GF-D8 (cell line): ENCODE measurements at places on chromosomes 13 and 19.

- no peak for DNase-seq
These were observed 421.0 kb upstream of the KLF12 start for GRCh38 chr13:74555276-74555625.

GRCh38 chr19:13840305-13841085, 36.4 kb upstream of the NANOS3 start:
- peak; percentile 25 for DNase-seq

- no peak for DNase-seq
These were observed 1775.8 kb upstream of the MIR17HG start for GRCh38 chr13:89571676-89572075.

DNA sequence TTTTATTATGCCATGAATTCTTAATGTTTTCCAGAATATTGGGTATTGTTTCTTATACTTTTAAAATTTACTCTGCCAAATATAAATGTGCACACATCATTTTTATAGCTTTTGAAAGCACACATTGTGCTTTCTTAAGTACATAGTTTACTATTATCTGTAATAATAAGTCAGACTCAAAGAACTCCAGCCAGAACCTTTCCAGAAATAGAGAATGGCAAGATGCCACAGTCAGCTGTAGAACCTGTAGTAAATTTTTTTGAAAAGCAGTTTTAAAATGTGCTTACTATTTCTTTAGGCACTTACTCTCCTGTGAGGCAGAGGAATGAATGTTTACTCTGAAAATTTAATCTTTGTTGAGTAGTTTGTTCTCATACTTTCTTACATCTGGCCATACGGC, 1287.1 kb downstream of the PCDH9 start:
- no peak for DNase-seq

DNA sequence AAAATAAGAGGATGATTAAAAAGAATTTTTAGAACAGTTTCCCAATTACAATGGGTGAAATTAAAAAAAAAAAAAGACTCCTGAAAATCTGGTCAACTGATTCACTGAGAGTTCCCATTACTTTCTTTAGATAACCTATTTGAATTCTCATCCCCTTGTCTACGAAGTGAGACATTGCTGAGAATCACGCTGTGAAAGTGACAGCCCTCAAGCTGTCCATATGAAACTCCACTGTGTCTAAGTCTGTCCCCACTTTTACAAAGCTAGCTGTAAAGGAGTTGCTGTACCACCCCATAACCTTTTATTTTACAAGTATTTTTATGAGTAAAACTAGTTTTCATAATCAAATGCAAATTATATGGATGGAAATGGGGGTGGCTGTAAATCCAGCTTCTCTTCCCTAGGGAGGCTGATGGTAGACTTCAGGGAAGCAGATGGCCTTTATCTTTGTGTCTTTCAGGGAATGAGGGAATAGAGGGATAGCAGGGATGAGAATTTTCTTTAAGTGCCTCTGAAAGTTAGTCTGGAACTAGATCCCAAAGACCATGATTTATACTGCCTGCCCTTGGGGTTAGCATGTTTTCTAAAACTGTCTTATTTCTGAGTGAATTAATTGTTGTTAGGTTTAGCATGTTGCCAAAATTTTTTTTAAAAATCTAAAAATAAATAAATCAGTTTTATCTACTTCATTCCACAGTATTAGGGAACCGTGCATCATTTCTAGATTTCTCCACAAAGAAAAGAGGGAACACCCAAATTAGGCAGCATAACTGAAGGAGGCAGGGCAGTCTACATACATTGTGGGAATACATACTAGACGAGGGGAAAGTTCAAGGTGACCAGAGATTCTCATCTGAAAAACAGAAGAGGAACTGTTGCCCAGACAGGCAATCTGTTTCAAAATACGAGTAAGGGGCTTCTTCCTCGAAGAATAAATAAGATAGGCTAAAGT, 1219.1 kb downstream of the UQCRFS1 start:
- no peak for DNase-seq

DNA sequence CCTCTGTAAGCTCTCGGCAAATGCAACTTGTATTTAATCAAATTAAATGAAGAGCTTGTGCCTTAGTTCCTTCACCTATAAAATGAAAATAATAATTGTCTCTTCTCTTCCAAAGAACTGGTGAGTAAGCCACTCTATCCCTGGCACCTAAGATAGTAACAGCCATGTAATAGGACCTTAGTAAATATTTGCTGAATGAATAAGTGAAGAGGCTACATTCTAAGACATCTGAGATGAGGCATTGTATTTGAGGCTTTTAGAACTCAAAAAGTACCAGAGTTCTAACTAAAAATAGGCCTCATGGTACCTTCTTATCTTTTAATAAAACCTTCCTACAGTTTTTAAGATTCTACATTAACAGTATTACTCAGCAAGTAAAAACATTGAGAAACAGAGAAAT, 17.3 kb upstream of the DCLK1 start:
- no peak for DNase-seq

GRCh38 chr19:1475751-1476437, 3.1 kb downstream of the C19orf25 start:
- DNase-seq, result no peak

GRCh38 chr13:97975280-97975847, 21.9 kb downstream of the IPO5 start:
- no peak for DNase-seq

DNA sequence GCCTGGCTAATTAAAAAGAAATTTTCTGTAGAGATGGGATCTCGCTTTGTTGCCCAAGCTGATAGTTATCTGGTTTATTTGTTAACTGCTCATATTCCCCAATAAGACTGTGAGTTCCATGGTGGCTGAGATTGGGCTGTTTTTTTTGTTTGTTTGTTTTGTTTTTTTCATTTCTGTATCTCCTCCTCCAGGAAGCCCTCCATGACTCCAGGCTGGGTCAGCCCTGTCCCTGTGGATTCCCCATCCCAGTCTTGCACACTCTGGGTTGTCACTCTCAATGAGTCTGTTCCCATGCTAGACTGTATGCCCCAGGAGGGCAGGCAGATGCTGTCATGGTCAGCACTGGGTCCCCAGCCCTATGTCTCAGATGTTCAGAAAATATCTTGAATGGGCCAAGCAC, 2.9 kb downstream of the EML2 start:
- no peak for DNase-seq

DNA sequence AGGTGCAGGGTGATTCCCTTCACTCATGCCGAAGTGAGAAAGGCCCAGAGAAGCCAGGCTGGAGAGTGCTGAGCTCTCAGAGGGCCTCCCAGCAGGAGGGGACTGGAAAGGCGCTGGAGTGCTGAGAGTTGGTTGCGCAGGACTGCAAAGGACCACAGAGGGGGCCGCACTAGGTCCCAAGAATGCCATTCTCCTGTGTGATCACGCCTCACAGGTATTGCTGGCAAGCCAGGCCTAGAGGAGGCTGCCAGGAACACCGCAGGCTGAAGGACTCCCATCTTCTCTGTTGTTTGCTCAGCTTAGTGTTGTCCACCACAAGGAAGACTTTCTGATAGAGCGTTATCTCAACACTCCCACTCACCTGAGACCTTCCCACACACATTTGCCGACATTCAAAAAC, 165.0 kb downstream of the FGF14 start:
- no peak for DNase-seq

DNA sequence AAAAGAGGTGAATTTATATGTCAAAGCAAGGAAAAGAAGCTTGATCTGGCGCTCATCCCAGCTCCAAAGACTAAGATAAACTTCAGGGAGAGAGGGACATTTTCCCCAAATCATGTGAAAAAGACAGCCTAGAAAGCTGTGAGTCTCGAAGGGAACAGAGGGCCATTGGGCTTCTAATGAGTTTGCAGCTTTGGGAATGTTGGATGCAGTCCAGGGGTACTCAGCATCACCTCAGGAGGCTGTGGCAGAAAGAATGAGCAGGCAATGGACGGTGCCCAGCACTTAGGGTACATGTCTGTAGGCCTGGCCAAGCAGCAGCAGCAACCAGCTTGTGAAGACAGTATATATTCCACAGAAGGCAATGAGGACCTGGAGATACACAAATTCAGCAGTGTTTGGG, 25.7 kb upstream of the WASF3 start:
- DNase-seq, result no peak

- DNase-seq, result no peak
These were observed 22.5 kb downstream of the C13orf46 start for GRCh38 chr13:113951246-113951999.

DNA sequence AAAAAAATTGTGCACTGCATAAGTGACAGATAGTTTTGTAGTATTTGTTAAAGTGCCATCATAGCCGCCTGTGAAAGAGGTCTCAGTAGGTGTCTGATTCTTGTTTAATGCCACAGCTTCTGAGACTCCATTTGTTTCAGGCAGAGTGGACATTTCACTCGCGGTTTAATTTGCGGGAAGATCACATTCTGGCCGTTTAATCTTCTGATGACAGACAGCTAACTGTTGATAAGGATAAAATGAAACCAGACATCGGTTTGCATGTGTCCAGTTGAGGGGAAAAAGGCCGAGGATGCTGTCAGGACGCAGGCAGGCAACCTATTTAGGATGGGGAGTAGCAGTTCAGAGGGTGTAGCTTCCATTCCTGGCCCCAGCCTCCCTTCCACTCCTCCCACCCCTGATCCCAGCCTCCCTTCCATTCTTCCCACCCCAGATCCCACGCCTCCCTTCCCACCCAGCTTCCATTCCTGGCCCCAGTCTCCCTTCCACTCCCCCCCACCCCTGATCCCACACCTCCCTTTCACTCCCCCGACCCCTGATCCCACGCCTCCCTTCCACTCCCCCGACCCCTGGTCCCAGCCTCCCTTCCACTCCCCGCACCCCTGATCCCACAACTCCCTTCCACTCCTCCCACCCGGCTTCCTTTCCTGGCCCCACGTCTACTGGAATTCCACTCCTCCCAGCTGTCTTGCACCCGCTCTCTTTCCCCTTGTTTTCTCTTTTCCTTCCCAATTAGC, 23.8 kb downstream of the ATP11A start:
- DNase-seq, result no peak

DNA sequence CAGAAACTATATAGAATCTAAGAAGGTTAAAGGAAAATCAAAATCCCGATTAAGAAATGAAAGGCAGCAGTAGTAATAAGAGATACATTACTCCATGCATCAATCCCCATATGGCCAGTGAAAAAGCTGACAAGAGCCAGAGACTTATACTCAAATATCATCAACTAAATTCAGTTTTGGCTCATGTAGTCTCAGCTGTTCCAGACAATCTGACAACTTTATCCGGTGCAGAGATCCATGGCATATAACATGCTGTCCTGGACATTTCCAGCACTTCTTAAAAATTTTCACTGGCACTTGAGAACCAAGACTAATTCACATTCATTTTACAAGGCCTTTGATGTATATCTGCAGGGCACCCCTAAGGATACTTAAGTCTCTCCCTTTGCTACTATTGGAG, 255.7 kb upstream of the KLHL1 start:
- no peak for DNase-seq

GRCh38 chr19:38031423-38031770, 124.4 kb downstream of the SIPA1L3 start:
- no peak for DNase-seq

GRCh38 chr13:46116653-46117502, 12.0 kb upstream of the CPB2 start:
- no peak for DNase-seq

GRCh38 chr13:76329866-76330580, 556.2 kb downstream of the KCTD12 start:
- DNase-seq, result no peak

DNA sequence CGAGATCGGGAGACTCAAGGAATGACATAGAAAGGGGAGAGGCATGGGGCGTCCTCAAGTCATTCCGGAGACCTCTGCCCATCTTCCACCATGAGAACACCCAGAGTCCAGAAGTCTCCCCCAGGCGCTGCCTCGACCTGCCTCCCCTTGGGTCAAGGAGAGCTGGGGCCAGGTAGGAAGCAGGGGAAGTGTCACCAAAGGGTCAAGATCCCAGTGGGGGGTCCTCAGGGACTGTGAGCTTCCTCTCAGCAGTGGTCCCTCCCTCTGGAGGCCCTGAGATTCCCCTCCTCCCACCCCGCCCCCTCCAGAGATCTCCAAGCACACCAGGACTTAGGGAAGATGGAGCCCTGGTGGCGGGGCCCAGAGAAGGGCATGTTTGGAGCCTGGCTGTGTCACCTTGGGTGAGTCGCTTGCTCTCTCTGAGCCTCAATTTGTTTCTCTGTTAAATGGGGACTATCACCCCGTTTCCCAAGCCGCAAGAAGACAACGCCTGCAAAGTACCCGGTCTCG, 919 bp downstream of the DACT3 start:
- DNase-seq, result no peak

DNA sequence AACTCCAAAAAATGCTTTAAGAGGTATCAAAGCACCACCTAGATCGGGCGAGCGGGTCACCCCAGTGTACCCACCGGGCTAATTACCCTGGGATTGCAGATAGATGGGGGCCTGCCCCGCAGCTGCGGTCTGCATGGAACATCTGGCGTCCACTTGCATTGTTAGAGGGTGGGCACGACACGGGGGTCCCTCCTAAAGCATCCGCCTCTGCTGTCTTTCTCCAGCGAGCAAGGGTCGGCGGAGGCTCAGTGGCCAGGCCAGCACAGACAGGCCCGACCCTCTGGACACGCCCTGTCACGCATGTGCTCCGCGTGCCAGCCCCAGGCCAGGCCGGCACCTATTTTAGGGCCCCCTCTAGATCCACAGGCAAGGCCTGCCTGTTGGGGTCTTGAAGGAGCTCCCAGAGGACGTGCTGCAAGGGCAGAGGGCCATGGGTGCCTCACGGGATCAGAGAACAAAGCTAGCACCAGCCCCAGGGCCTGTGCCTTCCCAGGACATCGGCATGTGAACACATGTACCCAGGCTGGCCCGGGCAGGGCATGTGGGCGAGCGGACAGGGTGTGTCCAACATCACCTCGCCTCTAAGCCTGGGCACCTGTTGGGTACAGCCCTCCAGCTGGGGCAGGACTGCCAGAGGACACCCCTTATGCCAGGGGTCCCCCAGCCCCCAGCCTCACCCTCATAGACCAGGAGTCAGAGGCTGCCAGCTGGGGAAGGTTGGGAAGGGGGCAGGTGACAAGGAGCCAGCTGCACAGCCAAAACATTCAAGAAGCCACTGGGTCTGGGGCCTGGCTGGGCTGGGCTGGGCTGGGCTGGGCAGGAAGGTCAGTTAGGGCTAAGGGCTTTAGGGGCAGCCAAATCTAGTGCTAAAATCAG, 35.6 kb upstream of the NANOS3 start:
- DNase-seq, result no peak

DNA sequence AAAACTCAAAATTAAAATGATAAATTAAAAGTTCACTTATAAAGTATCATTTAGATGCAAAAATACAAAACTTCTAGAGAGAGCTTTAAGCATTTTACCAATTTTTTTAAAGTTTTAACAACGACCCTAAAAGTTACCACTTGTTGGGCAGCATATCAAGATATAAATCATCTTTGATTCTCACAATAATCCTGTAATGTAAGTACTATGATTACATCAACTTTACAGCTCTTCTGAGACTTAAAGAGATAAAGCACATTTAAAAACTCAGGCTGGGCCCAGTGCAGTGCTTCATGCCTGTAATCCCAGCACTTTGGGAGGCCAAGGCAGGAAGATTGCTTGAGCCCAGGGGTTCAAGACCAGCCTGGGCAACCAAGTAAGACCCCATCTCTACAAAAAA, 202.7 kb upstream of the GPC6 start:
- DNase-seq, result no peak

- DNase-seq, result no peak
These were observed 137.2 kb downstream of the CYSLTR2 start for GRCh38 chr13:48790966-48791365.

- no peak for DNase-seq
These were observed 2.5 kb downstream of the RPS28 start for GRCh38 chr19:8323781-8324185.
